Esophagus squamous epithelium (tissue), 5 donors: ENCODE measurements at places on chromosomes 11 and 22. TPM values are rescaled to one million over a fixed set of nuclear protein-coding genes. Genes with fewer than 3 reads are reported as not detected.

DNA sequence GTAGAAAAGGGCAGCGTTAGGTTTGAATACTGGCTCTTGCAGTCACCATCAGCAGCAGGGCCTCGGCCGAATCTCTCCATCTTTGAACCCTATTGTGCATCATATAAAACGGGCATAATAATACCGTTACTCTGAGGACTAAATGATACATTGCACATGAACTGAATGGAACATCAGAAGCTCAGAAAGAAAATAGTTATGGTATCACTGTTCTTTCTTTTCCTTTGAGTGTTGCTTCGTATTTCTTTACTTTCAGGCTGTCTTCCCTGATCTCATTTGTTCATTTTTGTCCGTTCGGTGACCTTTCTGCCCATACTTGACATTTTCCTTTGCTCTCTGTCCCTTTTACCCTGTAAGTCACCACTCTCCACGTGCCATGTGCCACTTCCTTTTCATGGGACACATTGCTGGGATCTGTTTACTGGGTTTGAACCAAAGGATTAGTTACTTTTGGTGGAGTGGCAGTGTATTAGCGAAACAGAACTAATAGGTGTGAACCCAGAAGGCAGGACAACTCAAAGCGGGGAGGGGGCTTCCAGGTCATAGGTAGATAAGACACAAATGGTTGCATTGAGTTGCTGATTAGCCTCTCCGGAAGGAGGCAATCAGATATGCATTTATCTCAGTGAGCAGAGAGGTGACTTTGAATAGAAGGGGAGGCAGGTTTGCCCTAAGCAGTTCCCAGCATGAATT, 717 bp upstream of the ZNF202 start:
- DNase-seq, result no peak

DNA sequence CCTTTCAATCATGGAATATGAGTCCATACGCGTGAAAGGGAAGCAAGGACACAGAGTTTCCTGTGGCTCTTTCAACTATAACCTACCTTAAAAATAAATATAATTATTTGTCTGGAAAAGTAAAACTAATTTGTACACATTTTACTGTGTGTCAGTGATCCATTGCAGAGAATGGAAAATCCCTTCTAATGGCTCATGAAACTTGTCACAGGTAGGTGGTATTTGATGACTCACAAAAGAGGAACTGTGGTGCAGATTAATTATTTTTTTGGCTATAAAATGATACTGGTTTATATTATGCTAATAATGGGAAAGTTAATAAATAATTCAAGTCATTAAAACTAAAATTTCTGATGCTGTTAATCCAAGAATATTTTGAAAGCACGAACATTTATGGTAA, 792.2 kb downstream of the METTL15 start:
- no peak for DNase-seq

- DNase-seq, result no peak
Measured at GRCh38 chr22:28052825-28053269, 133.8 kb upstream of the PITPNB start.

GRCh38 chr22:36286096-36286957, 33.4 kb downstream of the APOL1 start:
- DNase-seq, result no peak

The KCNC1 gene
- not detected for total RNA-seq

The FZD4 gene
- 1.1 TPM for total RNA-seq

The SHANK2 gene
- total RNA-seq, result 3.9 TPM

DNA sequence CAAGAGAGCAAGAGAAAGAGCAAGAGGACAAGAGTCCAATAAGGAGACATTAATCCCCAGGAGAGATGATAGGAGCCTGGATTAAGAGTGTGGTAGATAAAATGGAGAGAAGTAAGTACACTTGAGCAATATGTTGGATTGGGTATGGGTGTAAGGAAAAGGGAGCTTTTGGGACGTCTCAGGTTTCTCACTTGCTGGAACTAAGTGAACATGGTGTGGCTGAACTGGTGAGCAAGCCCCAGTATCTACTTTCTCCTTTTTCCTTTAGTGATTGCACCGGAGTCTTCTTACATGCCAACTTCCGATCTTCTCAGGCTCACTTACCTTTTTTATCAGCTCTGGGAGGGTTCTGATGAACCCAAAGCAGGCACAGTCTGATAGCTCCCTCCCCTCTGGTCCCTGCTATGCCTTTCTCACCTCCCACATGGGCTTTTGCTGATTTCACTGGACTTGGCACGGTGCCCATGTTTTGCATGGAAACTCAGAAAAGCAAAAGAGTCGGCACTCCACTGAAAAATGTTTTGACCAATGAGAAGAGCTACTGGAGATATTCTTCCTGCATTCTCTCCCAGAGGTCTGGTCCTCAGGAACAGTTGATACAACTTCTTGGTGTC, 14.5 kb upstream of the APLNR start:
- no peak for DNase-seq

The CYB5R2 gene
- 14.9 TPM for total RNA-seq

The MOV10L1 gene
- total RNA-seq, result 0.57 TPM

DNA sequence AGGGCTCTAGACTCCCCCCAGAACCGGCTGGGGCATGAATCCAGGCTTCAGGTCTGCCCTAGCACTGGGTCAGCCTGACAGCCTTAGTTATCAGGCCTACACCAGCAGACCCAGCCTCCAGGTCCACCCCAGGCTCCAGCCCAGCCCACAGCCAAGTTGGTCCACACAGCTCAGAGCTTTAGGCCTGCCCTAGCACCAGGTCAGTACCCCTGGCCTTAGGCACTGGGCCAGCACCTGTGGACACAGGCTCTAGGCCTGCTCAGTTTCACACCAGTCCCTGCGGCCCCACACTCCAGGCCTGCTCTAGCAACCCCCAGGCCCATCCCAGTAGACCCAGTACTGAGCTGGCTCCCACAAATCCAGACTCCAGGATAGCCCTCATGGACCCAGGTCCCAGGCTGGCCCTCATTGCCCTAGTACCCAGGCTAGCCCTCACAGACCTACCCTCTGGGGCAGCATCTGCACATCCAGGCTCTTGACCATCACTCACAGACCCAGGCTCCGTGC, 52.7 kb downstream of the CLPB start:
- DNase-seq, result no peak

The SLC37A2 gene
- total RNA-seq, result 31.5 TPM

The GAS2L1 gene
- total RNA-seq, result 35.8 TPM

The GAS2 gene
- 4.0 TPM for total RNA-seq

- DNase-seq, result no peak
Measured at GRCh38 chr22:42207918-42208317, 62.5 kb downstream of the TCF20 start.

The CATSPER1 gene
- total RNA-seq, result not detected

DNA sequence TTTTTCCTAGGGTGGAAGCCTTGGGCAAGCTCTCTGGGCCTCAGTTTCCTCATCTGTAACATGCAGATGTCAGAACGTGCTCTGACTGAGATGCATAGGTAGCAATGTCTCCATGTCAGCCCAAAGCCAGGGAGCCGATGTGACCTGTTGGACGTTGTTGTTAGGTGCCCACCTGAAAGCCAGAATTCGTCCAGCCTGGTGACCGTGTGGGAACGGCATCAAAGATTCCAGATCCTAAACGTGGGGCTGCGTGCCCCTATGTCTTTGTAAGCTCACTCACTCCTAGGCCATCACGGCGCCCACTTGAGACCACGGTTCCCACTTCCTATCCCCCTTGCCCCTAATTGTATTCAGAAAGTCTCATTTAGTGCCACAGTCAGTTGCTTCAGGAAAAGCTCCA, 48.2 kb downstream of the FBLN1 start:
- no peak for DNase-seq

GRCh38 chr11:3808861-3809623, 682 bp downstream of the PGAP2 start:
- DNase-seq, result no peak

DNA sequence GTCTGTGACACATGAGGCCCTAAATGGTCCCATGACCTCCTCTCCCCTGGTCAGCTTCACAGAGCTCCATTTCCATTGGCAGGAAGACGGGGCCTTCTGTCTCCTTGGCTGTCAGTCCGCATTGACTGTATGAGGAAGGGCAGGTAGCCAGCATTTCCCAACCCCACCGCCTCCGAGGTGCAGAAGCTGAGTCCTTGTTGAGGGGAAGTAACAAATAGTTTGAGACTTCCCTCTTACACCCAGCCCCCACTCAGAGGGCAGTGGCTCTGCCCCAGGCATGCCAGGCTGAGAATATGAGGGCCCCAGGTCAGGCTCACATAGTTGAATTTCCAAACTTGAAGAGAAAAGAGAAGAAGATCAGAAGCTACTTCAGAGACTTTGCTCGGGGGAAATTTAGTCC, 611.1 kb downstream of the BRD1 start:
- no peak for DNase-seq

DNA sequence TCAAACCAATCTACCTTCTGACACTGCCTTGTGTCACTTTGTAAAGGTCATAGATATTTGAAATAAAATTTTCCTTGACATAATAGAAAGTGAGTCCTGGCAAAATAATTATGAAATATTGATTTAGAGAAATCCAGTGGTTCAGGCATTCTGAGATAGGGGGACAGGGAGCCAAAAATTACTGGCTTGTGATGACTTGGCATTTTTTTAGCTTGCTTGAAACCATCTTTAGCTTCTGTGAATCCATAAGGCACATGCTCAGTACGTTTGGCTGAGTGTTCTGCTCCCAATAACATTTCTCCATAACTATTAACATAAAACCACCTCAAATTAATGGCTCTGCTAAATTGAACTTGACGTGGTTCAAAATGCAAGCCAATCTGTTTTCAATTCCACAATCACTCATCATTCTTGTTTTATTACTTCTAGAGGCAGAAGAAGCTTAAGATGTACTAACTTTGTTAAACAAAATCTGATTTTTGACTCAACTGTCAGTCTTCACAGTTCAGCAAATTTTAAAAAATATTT, 209.0 kb downstream of the LRRC4C start:
- DNase-seq, result no peak

- DNase-seq, result no peak
Measured at GRCh38 chr11:90321018-90321417, 98.2 kb upstream of the CHORDC1 start.

DNA sequence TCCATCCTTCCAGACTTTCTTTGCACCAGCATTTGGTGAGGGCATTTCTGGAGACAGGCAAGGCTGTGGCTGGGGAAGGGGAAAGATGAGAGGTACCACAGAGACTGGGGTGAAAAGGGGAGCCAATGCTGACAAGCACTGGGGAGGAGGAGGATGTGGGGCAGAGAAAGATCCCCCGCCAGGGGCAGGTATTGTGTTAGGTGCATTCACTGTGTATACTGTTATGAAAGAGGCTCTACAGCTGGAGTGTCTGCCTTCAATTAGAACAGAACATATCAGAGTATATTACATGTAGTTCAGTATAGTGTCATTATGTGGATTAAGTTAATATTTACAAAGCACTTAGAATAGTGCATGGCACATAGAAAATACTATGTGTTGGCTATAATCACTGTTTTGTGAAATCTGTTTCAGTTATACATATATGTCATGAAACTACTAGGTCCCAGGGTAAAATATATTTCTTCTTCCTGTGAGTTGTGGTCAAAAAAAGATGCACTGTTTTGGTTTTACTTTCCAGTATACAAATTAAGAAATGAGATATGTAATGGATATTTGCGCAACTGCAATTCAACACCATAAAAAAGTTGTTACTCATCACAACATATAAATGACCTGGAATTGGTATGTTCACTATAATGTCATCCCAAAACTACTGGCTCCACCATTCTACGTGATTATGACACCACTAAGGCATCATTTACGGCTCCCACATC, 8.4 kb downstream of the MSANTD2 start:
- no peak for DNase-seq

DNA sequence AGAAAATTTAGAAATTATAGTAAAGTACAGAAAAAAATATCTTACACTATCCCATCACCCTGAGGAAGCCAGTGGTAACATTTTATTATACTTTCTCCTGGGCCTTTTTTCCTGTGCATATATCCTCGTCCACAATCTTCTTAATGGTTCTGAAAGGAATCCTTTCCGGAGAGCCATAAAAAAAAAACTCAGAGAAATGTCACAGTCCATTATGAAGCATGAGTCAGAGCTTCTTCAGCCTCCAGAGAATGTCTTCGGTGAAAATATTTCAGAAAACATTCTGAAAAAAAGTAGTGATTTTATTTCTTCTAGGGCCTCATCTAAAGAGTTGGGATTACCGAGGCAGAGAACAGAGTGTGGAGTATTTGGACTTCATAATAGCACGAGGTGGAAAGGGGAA, 163.4 kb downstream of the INSC start:
- DNase-seq, result no peak

- DNase-seq, result no peak
Measured at GRCh38 chr22:31947296-31947695, 3.0 kb downstream of the YWHAH start.

The GNAZ gene
- 0.64 TPM for total RNA-seq
